ENCODE measurements at places on chromosomes 2 and 18.

- no peak for DNase-seq
Measured at GRCh38 chr18:69789794-69790193, 157.9 kb downstream of the CD226 start.

GRCh38 chr2:230134496-230135129, 65.9 kb upstream of the SLC16A14 start:
- DNase-seq = peak; percentile 74

DNA sequence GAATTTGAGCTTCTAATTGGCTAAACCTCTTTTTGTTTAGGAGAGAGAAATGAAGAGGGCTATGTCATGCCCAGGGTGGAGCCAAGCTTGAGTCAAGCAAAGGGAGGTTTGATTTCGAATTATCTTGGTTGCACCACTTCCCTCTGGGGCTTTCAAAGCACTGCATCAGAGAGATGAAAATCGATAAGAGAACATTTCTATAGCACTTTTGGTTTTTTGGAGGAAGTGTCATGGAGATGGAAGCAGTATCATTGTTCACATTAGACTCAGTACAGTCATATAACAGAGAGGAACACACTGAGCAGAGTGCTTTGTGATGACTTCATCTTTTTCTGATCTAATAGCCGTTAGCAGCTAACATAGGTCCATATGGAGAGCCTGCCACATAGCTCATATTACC, 120.3 kb upstream of the UXS1 start:
- peak; percentile 81 for DNase-seq

- no peak for DNase-seq
Measured at GRCh38 chr2:187442378-187442777, 5.7 kb downstream of the CALCRL start.

GRCh38 chr2:75547345-75548035, 13.2 kb downstream of the EVA1A start:
- no peak for DNase-seq

DNA sequence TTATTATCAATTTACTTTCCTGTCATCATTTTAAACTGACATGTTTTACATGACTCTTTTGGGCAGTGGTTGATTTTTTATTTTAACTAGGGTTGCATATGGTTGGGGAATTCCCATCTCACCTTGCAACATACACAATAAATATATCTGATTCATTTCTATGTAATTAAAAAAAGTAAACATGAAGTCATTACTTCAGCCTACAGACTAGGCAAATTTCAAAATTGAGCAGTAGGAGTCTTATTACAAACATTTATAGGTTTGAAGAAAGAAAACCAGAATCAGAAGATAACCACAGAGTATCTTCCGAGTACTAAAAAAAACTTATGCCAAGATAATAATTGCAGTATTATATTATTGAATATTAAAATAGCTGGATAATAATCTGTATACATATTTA, 377.0 kb upstream of the VRK2 start:
- DNase-seq = no peak

DNA sequence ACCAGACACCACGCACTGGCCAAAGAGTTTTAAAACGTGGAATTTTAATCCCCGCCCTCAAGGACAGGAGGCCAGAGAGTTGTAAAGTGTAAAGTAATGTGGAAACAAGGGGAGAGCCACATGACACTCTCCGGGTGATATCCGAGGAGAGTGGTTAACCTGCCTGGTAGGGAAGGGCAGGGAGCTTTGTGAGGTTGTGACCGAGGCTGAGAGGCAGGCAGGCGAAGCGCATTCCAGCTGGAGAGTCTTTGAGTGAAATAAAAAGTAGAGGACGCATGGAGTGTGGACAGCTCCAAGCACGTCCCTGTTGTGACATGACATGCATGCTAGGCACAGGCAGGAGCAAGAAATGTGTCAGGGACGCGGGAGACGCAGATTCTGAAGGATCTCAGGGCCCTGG, 539.5 kb downstream of the RNF144A start:
- no peak for DNase-seq

- no peak for DNase-seq
Measured at GRCh38 chr18:37420315-37420880, 145.2 kb downstream of the CELF4 start.

GRCh38 chr2:227860221-227860641, 11.2 kb upstream of the DAW1 start:
- no peak for DNase-seq

- DNase-seq = no peak
Measured at GRCh38 chr2:189366349-189366748, 74.9 kb upstream of the WDR75 start.

DNA sequence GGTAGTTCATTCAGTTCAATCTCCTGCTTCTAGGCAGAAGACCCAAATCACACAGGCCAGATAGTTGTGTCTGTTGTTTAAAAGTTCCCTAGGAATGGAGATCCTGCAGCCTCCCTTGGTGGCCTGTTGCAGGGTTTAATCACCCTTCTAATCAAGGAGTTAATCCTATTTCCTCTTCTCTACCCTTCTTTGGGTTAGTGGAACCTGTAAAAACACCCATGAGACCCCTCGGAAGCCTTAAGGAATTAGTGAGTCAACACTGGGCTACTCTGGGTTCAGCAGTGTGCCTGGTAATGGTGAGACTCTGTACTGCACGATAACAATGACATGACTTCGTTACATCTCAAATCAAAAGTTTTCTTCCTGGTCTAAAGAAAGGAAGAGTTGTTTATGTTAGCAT, 217.6 kb upstream of the NRP2 start:
- no peak for DNase-seq

DNA sequence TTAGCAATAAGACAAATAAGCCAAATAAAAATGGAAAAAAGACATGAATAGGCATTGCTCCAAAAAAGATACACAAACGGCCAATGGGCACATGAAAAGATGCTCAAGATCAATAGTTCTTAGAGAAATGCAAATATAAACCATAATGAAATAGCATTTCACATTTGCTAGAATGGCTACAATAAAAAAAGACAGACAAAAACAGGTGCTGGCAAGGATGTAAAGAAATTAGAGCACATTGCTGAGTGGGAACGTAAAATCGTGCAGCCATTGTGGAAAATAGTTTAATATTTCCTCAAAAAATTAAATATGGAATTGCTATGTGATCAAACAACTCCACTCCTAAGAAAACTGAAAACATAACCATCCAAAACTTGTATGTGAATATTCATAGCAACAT, 160.0 kb upstream of the SPATS2L start:
- DNase-seq = no peak

- no peak for DNase-seq
Measured at GRCh38 chr2:240458900-240459391, 23.5 kb downstream of the GPC1 start.

GRCh38 chr2:29562319-29562718, 359.1 kb downstream of the ALK start:
- no peak for DNase-seq

- DNase-seq = no peak
Measured at GRCh38 chr2:64839844-64840243, 149.4 kb upstream of the SLC1A4 start.

- DNase-seq = peak; percentile 14
Measured at GRCh38 chr2:68377137-68377780, 12.2 kb downstream of the PLEK start.

- DNase-seq = no peak
Measured at GRCh38 chr18:35451032-35451431, 46.7 kb downstream of the INO80C start.

GRCh38 chr2:69033461-69034095, 20.6 kb downstream of the ANTXR1 start:
- DNase-seq = no peak

- no peak for DNase-seq
Measured at GRCh38 chr2:55976681-55977080, 53.1 kb upstream of the EFEMP1 start.

DNA sequence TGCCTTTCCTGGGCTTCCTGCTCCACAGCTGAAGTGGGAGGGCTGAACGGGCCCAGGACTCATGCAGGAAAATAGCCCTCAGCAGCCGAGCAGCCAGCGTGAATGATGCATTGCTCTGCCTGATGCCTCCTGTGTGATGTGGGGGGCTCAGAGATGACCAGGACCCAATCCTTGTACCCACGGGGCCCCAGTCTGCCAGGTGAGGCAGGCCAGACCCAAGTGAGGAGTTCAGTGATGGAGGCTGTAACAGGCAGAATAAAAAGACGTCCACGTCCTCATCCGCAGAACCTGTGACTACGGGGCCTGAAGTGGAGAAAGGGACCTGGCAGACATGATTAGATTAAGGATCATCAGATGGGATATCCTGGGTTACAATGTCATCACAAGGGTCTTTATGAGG, 194.9 kb upstream of the HDAC4 start:
- no peak for DNase-seq

DNA sequence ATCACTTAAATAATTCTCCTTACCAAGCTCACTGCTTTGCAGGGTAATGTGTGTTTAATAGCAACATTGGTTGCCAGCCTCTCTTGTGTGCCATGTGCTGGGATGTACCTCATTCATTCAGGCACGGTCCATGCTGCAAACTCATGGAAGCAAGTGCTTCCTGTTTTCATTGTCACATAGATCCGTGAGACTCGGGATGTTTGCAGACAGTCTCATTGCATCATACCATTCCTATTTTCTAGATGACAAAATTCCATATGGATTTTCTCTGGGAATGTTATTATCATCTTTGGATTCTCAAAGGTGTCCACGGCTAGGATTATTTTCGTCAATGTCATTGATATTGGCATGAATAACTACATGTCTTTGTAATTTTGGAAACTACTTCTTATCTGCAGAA, 60.0 kb upstream of the HDAC4 start:
- no peak for DNase-seq

DNA sequence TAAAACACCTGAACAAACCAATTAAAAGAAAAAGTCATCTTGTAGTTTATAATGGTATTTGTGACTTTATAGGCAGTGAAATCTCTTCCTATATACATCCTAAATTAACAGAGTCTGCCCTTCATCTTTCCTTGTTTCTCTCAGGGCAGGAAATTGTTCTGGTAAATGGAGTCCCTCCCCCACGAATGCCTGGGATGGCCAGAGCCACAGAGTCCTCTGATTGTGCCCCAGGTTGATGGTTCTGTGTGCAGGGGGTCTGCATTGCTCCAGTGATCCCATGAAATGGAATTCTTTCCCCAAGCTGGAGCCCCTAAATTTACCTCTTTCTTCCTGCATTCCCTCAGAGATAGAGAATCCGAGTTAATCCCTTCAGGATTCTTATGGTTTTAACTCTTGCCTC, 155.5 kb downstream of the MTX2 start:
- no peak for DNase-seq

GRCh38 chr2:11861044-11861443, 114.6 kb downstream of the LPIN1 start:
- DNase-seq = no peak

DNA sequence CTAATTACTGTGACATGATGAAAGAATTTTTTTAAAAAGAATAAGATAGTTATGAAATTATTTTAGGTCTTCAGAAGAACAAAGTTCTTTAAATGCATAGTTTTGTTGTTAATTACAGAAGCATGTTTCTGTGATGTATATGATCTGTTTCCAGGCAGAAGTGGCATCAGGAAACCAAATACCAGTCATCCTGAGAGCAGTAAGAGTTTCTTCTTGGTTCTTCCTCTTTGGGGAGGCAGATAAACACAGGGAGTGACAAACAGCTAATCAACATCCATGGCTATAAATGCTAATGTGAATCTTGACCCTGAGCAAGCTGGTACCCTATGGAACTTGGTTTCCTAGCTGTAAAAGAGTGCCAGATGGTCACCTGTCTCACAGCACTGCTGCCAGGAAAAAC, 29.2 kb downstream of the WIPF1 start:
- no peak for DNase-seq

- DNase-seq = peak; percentile 16
Measured at GRCh38 chr2:101972621-101973434, 18.9 kb upstream of the IL1R2 start.

DNA sequence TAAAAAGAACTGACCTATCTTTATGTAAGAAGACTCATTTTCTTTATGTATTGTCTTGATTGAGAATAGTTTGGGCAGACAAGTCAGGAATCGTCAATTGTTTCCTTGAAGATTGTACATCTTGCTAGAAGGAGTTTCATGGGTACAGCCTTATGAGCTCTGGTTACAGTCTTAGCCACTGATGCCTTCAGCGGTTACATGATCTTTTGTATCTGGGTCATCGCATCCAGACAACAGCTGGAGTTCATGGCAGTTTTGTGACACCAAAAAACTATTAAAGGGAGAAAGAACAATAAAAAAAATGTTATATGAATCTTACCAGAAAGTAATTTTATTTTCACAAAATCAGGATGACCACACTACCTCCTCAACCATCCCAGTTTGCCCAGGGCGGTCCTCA, 520.5 kb upstream of the CDH7 start:
- no peak for DNase-seq

DNA sequence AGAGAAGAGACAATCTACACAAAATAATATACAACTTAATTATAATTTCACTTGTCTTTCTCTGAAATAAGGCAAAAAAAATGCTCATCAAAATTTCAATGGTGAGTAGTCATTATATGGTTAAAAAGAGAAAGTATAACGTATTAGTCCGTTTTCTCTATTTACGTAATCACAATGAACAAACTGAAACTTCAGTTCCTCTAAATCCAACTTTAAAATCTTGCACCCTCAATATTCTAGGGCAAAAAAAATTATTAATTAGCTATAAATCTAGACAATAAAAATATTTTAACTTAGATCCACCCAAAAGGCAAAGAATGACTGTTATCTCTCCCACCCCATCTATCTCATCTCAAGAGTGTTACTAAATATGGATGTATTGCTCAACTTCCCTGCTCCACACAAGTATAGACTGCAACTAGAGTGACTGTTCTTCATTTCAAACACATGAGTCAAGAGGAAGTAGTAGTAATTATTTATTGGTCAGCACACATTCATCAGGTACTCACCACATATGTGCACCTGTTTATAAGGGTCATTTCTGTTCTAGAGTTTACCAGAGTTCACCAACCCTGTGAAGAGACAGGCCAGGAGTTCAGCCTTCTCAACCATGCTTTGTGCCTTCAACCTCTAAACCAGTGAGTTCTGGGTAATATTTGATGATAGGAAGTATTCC, 36.4 kb downstream of the STK39 start:
- peak; percentile 70 for DNase-seq

DNA sequence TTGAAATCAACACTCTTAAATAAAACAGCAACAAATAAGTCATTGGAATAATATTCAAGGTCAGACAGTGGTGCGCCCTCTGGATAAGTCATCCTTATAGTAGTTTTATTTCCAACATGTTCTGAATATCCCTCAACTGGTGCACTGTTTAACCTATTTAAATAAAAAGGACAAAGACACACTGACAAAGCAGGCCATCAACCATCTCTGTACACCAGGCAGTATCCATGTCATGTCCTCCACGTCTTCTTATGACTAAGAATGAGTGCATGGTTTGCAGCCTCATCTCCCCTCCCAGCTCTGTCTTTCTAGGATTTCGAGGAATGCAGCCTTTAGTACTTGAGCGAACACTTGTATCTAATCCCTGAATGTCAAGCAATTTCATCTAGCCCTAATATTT, 42.4 kb downstream of the ST3GAL5 start:
- no peak for DNase-seq

DNA sequence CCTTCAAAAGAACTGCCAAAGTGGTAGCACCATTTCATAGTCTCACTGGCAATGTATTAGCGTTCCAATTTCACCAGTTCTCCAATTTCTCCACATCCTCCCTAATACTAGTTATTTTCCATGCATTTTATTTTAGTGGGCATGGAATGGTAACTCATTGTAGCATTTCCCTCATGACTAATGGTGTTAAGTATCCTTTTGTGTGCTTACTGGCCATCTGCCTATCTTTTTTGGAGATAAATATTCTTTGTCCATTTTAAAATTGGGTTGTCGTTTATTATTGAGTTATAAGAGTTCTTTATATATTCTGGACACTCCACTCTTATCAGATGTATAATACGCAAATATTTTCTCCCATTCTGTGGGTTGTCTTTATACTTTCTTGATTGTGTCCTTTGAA, 107.1 kb downstream of the THADA start:
- DNase-seq = no peak
